Naive thymus-derived CD8-positive, alpha-beta T cell (primary cell): ENCODE measurements at places on chromosomes 16 and 17. TPM values are rescaled to one million over a fixed set of nuclear protein-coding genes. Genes with fewer than 3 reads are reported as not detected.

GRCh38 chr16:66304961-66305360 is 61.5 kb upstream of the CDH5 start:
- H3K36me3 ChIP-seq: no peaks in the 10 kb centered on the region
- no peak overlapping the region for H3K27ac ChIP-seq
- no peak overlapping the region for H3K4me3 ChIP-seq
- H3K27me3 ChIP-seq: peaks cover 2% of the 10 kb centered on the region

GRCh38 chr17:28573966-28574480 is 2.7 kb downstream of the ALDOC start:
- peaks cover 47% of the 10 kb centered on the region for H3K4me1 ChIP-seq
- no peak overlapping the region for H3K4me3 ChIP-seq
- H3K27ac ChIP-seq: peak overlapping the region; percentile 86
- H3K27me3 ChIP-seq: no peaks in the 10 kb centered on the region
- no peaks in the 10 kb centered on the region for H3K36me3 ChIP-seq

CYGB gene
- 0.53 TPM for polyA plus RNA-seq

DNA sequence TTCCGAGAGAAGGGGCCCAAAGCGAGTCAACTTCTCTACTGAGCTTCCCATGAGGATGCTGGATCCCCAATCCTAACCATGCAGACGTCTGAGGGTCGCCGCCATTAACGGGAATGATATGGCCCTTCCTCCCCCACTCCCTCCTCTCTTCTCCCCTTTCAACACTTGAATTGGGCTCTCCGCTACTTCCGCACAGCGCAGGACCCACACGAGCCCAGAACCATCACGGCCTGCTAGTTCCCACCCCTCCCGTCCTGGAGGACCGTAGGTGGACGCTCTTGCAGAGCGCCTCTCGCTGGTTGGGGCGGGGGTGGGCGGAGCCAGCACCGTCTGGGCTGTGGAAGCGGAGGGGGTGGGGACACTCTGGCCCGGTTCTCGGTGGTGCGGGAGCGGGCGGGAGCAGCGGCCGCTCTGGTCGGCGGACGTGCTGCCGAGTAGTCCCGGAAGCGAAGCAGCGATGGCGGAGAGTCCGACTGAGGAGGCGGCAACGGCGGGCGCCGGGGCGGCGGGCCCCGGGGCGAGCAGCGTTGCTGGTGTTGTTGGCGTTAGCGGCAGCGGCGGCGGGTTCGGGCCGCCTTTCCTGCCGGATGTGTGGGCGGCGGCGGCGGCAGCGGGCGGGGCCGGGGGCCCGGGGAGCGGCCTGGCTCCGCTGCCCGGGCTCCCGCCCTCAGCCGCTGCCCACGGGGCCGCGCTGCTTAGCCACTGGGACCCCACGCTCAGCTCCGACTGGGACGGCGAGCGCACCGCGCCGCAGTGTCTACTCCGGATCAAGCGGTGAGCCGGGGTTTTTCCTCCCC is at the start of gene UBE2Z:
Gene UBE2Z, plus strand, starts transcription at position 361 of the 797 bp plus-strand sequence. Its CDS starts 97 bp downstream, at position 458.
- peak; percentile 85 for DNase-seq
- H3K36me3 ChIP-seq: no peaks in the 10 kb centered on the region
- peak within 1 kb of the TSS; percentile 98 for H3K27ac ChIP-seq
- H3K27me3 ChIP-seq: no peaks in the 10 kb centered on the region
- H3K4me3 ChIP-seq: peak within 1 kb of the TSS; percentile 98

DNA sequence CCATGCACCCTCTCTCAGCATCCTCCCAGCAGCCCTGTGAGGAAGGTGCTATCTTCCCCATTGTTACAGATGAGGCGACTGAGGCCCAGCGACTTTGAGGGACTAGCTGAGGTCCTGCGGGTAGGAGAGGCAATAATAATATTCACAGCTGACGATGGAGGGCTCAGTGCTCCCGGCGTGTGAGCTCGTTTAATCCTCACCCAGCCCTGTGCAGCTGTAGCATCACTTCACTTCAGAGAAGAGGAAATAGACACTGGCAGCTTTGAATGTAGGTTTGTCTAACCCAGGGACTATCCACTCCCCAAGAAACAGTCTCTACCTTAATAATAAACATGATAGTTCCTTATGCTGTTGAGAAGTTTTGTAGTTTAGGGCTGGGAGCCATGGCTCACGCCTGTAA is 21.6 kb downstream of the LASP1 start:
- DNase-seq: no peak
- H3K27ac ChIP-seq: peak overlapping the region; percentile 97
- no peaks in the 10 kb centered on the region for H3K27me3 ChIP-seq

DNA sequence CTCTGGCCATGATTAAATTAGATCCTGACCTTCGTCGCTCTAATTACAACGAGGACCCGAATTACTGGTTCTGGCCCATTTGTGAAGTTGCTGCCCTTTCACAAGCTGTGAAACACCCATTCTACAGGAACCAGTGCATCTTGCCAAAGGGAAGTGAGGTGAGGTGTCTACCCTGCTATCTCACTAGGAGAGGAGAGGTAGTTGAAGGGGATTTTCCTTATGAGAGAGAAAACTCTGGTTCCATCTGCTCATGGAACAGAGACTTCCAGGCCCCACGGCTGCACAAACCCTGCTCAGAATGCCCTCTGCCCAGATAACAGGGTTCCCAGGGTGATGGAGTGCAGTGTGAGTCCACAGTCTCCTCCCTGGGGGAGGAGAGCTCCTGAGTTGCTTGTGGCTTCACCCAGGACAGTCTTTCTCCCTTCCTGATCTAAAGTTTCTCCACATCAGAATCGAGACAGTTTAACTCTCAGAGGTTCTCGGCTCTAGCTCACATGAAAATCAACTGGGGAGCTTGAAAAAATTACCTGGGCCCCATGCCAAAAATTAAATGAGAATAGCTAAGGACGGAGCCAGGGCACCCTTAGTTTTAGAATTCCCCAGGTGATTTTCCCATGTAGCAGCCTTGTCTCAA is 7.8 kb upstream of the SSTR2 start:
- no peak overlapping the region for H3K27ac ChIP-seq
- H3K36me3 ChIP-seq: no peaks in the 10 kb centered on the region
- H3K4me1 ChIP-seq: peaks cover 8% of the 10 kb centered on the region
- H3K4me3 ChIP-seq: no peak overlapping the region
- H3K27me3 ChIP-seq: peaks cover 42% of the 10 kb centered on the region

RAB26 gene
- 0.27 TPM for polyA plus RNA-seq

TMEM208 gene
- 65.3 TPM for polyA plus RNA-seq

SALL1 gene
- not detected for polyA plus RNA-seq

GRCh38 chr16:1965396-1966001 is 873 bp upstream of the RPS2 start:
- H3K27ac ChIP-seq: peak overlapping the region; percentile 97
- H3K4me3 ChIP-seq: peak overlapping the region; percentile 95
- H3K36me3 ChIP-seq: peaks cover 14% of the 10 kb centered on the region
- no peaks in the 10 kb centered on the region for H3K27me3 ChIP-seq
- DNase-seq: no peak

GRCh38 chr16:4947722-4948503 is 10.2 kb upstream of the SEC14L5 start:
- H3K4me1 ChIP-seq: peaks cover 1% of the 10 kb centered on the region
- no peak for DNase-seq
- H3K4me3 ChIP-seq: no peak overlapping the region
- no peaks in the 10 kb centered on the region for H3K36me3 ChIP-seq

DNA sequence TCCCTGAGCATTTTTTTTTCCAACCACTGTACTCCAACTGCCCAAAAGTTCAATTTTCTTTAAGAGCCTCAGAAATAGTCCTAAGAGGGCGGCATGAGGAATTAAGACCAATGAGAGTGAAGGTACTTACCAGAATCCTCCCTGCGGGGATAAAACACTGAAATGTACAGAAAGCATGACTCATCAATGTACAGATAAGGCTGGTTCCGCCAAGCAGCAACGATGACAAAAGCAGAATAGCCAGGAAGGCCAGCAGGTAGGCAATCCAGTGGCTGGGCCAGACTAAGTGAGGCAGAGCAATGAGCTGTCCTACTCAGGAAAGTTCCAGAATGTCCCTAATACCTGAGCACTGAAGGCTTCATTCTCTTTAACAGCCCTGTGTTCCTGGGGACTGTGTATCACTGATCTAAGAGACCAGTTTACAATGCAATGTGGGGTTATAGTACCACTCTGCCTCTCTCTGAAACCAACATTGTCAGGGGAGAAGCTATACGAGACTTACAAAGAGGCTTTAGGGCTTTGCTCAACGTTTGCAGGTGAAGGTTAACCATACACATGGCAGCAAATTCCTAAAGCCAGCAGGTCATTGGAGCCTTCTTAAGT is 11.0 kb upstream of the GPR139 start:
- peaks cover 12% of the 10 kb centered on the region for H3K27me3 ChIP-seq
- no peaks in the 10 kb centered on the region for H3K36me3 ChIP-seq
- H3K4me3 ChIP-seq: no peak overlapping the region
- no peak for DNase-seq
- H3K27ac ChIP-seq: no peak overlapping the region
- H3K4me1 ChIP-seq: no peaks in the 10 kb centered on the region

TNFRSF17 gene
- not detected for polyA plus RNA-seq

GRCh38 chr16:81445966-81446906 is 1.6 kb downstream of the CMIP start:
- H3K27ac ChIP-seq: peak overlapping the region; percentile 95
- H3K4me3 ChIP-seq: peak overlapping the region; percentile 97
- H3K27me3 ChIP-seq: no peaks in the 10 kb centered on the region

DNA sequence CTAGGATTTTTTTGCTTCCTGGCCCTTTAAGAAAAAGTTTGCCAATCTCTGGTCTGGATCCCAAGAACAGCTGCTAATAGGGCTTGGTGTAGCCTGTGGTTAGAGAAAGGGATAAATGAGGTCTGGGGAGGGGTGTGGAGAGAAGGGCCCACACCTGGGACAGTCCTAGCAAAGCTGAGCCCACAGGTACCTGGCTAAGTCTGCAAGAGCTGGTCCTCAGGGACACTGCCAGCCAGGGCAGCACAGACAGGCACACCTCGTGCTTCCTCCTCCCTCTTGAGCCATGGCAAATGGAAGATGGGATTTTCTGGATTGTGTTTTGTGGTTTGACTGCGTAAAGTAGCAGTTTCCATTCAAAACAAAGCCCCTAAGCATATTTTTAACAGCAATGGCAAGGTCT is 217.5 kb downstream of the SOX9 start:
- no peak overlapping the region for H3K27ac ChIP-seq
- H3K27me3 ChIP-seq: peaks cover 43% of the 10 kb centered on the region
- H3K4me1 ChIP-seq: no peaks in the 10 kb centered on the region
- H3K4me3 ChIP-seq: no peak overlapping the region
- H3K36me3 ChIP-seq: no peaks in the 10 kb centered on the region
- DNase-seq: no peak

DNA sequence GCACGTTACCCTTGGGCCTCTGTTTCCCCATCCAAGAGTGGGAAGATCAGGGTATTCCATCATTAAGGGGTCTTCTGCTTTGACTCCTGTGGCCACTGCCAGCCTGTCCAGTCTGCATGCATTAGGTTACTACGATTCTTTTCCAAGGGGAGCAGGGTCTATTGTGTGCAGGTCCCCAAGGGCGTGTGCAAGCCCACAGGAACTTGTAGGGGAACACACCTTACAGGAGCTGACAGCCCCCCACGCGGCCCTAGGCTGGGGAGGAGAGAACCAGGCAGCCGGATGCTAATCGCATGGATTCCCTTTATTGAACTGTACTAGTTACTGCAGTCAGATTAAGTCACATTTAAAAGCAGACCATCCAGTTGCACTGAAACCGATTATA is 116.7 kb downstream of the C16orf78 start:
- H3K27ac ChIP-seq: no peak overlapping the region
- DNase-seq: peak; percentile 26
- H3K4me3 ChIP-seq: no peak overlapping the region
- H3K4me1 ChIP-seq: no peaks in the 10 kb centered on the region
- H3K36me3 ChIP-seq: no peaks in the 10 kb centered on the region

- H3K27ac ChIP-seq: no peak overlapping the region
- H3K36me3 ChIP-seq: no peaks in the 10 kb centered on the region
- no peak overlapping the region for H3K4me3 ChIP-seq
- H3K27me3 ChIP-seq: no peaks in the 10 kb centered on the region
- H3K4me1 ChIP-seq: peaks cover 4% of the 10 kb centered on the region
Observed at GRCh38 chr16:66658143-66658859, 38.2 kb downstream of the CMTM4 start.
